ENCODE measurements at places on chromosomes 2 and 18.

DNA sequence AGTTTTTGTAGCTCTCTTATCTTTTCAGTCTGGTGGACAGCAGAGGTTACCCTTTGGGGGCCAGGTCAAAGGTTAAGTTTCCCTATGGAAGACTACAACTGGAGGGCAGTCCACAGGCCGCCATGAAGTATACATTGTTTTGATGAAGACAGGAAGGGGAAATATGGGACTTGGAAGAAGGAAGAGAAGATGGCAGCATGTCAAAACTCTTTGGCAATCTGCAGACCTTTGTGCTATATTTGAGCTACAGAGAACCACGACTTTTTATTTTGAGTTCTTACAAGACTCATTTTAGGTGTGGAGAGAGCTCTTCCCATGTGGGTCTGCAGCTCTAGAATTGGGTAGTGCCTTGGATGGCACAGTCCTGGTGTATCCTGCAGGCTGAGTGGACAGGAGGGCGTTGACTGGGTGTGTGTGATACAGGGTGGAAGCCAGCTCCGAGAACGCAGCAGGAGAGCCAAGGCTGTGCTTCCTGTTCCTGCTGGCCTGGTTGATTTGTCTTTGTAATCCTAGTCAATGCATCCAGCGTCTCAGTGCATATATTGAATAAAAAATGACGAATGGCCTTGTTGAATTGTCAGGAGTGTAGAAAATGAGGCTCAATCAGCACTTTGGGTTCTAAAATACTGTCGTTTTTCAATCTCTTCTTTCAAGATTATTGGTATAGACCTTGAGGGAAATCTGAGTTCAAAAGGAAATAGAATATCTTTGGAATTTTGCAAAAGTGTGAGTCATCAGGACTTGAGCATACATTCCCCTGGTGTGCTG lies 11.5 kb downstream of the ITGA6 start:
- DNase-seq = peak; percentile 71

GRCh38 chr2:235283246-235283645 lies 210.6 kb upstream of the AGAP1 start:
- DNase-seq = no peak

DNA sequence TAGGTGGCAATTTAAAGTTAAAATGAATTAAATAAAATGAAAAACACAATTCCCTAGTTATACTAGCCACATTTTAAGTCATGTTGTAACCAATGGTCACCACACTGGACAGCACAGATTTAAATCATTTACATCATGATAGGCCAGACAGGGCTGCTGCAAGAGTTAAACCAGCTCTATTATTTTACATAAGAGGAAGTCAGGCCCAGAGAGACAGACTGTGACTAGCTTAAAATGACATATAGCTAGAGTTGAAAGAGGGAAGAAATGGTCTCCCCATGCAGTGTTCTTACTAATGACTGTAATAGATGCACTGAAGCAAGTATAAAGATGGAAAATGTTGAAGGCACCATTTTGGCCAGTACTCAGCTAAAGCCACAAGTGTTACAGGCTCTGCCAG lies 69.6 kb downstream of the SLC66A3 start:
- no peak for DNase-seq

DNA sequence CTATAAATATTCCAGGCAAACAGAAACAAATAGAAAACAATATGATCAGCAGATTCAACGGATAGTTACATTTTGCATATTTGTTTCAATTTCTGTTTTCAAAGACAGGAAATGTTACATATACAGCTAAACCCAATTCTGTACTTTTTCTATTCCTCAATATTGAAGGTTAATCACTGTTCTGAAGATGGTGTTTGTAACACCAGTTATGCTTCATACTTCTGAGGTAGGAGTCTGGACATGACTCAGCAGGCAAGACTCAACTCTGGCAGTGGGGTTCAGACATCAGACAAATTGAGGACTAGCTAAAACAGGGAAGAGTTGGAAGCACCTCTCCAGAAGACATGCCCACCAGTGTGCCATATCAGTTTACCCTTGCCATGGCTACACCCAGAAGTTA lies 16.6 kb downstream of the SERPINB13 start:
- DNase-seq = peak; percentile 50

DNA sequence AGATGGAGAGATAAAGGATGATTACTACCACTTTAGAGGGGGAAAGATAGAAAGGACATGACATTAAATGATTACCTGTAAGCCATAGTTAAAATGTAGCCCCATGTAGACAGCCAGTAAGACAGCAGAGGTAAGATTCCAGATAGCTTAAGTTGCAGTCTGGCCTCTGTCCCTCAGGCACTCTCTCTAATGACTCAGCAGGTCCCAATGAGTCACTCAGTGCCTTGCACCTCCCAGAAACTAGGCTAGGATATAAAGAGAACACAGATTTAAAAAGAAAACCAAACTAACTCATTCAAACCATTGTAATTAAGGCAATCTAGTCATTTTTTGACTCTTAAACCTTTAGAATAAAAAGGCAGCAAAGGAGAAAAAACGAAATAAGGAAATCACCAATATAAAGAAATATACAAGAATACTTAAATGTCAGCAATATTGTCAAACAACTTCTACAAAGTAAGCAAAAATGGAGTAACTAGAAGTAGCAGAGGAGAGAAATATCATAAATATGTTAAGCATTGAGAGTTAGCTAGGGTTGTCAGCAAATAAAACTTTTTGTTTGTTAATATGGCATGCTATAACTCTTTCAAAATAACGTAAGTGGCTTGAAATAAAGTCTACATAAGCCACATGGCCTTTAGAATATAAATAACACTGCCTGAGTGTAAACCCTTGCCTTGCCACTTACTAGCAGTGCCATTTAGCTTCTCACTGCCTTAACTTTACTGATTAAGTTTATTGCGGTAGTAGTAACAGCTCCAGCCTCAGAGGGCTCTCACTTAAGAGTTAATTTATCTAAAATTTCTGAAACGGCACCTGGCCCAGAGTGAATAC lies 48.5 kb downstream of the SOCS6 start:
- DNase-seq = peak; percentile 89

- DNase-seq = no peak
Measured at GRCh38 chr18:24080861-24081260, 58.0 kb upstream of the CABYR start.

GRCh38 chr2:202529389-202529788 lies 105.4 kb upstream of the FAM117B start:
- peak; percentile 73 for DNase-seq

DNA sequence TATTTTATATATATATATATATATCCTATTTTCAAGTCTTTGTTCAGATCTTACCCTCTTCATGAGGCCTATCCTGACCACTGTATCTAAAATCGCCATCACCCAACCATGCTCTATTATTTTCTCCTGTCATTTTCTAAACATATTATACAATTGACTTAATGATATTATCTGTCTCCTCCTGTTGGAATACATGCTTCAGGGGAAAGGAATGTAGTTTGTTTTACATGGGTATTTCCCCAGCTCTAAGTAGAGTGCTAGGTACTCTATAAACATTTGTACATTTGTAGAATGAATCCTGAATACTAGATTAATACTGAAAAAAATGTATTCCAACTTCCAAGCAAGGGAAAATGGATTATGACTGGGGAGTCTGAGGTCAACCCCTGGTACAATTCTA lies 26.2 kb downstream of the TTC21B start:
- no peak for DNase-seq

GRCh38 chr18:5036523-5036922 lies 160.5 kb downstream of the AKAIN1 start:
- no peak for DNase-seq

- peak; percentile 54 for DNase-seq
Measured at GRCh38 chr18:3924455-3924854, 474.5 kb downstream of the TGIF1 start.

DNA sequence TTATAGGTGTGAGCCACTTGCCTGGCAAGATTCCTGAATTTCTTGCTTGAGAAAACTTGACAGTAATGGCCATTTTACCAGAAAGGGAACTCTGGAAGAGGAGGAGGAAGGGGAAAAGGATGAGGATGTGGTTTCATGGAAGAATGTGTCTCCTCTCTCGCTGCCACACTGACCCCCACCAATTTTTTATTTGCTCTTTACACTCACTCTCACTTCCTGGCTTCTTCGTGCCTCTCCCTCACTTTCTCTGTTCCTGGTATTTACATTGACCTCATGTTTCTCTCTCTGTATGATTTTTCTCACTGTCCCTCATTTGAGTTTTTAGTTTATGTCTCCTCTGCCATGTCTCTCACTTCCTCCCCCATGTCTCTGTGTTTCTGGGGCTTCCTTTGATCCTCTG lies 134.5 kb upstream of the CAB39 start:
- DNase-seq = peak; percentile 19

- no peak for DNase-seq
Measured at GRCh38 chr2:241904791-241905710, 35.5 kb downstream of the RTP5 start.

DNA sequence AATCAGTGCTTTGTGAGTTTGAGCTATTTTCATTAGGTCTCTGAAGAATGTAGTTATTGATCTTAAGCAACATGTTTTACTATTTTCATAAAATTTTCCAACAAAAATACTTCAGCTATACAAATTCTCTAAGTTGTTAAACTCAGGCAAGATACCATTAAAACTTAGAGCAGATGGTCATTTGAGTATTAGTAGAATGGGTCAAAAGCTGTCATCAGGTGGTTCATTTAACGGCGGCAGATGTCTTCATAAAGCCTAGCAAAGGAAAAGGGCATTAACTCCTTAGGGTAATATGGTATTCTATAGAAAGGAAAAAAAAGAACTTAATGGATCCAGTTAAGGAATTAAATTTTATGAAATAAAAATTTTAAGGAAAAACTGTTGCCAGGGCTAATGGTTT lies 19.2 kb downstream of the MIB1 start:
- DNase-seq = no peak

DNA sequence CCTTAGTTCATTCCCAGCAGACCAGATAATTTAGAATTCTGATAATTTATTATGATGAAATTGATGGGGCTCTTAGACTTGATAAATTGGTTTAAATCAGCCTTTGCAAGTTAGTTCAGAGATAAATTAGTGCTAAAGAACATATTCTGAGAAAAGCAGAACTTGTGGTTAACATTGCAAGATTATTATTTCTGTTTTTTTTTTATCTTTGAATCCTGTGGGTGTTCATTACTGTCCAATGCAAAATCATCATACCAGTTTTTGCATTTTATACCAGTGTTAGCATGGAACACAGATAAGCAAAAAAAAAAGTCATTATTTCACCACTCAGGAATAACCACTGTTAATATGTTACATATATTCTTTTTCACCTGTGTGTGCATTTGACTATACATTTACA lies 9.1 kb downstream of the SEPTIN2 start:
- DNase-seq = no peak

GRCh38 chr2:191942090-191942738 lies 95.3 kb upstream of the CAVIN2 start:
- peak; percentile 39 for DNase-seq

DNA sequence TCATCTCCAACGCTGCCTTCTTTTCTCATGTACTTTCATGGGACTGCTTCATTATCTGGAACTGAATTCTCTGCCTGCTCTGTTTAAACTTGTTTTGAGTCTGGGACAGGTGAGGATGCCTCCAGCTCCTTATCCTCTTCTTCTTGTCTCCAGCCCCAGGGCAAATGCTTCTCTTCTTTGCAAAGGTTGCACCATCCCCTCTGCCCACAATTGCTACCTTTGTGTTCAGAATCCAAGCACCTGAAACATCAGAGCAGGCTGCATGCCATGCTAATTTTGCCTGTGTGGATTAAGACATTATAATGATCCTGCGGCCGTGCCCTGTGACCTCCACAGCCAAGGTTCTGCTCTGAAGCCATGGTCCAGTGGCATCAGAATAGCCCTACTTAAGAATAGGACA lies 309.5 kb downstream of the EPHA4 start:
- DNase-seq = no peak

- DNase-seq = no peak
Measured at GRCh38 chr2:134379293-134379692, 125.4 kb downstream of the MGAT5 start.

GRCh38 chr2:122652670-122653069 lies 897.2 kb downstream of the TSN start:
- peak; percentile 2 for DNase-seq

Data from fibroblast of skin of right biceps (primary cell).